HL-60 (cell line): ENCODE measurements at places on chromosomes 7 and 10.
A peak's percentile ranks its signal among the peaks of the same experiment; 100 is the strongest.

DNA sequence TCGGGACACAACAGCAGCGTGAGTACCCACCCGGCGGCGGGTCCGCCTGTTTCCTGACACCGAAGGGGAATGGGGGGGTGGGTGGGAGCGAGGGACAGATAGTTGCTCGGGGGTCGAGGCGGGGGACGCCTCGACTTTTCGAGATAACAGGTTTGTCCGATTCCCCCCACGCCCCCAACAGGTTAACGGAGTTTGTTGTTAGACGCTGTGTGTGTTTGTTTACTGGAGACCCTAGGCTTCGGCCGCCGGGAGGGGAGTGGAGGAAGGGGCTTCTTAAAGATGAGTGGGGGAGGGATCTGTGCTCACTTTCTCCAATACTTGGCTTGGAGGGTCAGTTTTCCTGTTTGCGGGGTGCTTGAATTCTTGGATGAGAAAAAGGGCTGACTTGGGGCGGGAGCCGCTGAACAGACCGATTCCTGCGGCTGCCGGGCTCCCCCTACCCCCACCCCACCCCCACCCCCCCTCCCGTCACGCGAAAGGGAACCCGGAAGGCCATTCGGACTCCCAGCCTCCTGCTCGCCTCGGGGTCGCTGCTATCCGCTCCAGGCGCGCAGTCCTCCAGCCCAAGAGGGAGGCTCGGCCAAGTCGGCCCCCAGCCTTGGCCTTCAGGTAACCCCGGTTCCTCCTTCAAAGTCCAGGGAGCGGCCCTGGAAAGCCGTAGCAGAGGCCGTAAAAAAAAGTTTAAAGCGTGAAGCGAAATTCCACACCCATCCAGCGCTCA, 1.0 kb downstream of the SORCS3 start:
- DNase-seq, result no peak

DNA sequence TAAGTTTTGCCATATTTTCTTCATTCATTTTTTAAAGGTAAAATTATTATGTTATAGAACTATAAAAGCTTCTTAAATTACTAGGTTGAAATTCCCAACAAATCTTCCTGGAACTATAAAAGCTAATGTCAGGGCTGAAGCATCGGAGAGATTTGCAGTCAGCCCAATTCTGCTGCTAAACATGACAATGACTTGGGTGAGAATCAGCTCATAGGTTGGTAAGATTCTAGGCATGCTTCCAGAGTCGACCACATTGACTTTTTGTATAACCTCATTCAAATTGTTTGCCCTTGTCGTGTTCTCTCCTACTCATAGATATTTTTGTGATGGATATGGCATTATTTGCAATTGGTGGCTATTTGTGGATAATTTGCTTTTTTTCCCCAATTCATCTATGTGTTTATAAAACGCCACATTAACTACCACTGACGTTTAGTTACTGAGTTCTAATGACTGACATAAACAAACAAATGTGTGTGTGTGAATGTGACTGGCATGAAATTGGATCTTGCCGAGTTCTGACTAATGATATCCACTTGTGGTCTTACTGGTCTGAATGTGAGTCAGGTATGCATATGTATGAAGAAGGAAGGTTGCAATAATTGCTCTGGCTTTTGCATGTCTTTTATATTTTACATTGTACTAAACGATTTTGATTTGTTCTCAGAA, 579.8 kb downstream of the PARD3 start:
- DNase-seq, result no peak

DNA sequence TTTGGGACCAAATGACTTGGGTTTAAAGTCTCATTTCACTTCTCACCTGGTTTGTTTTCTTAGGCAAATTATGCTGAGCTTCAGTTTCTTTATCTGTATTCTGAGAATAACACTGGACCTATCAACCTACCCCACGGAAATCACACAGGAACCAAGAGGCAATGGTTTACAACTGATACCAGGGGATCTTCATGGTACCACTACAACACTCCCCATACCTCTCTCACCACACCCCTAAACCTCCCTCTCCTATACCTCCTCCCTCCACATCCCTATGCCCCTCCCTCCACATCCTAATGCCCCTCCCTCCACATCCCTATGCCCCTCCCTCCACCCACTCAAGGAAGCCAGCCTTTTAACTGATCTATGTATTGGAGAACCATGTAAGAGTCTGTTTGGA, 9.9 kb downstream of the FAM204A start:
- no peak for DNase-seq

- no peak for DNase-seq
Measured at GRCh38 chr10:60564475-60564874, 174.8 kb upstream of the ANK3 start.

DNA sequence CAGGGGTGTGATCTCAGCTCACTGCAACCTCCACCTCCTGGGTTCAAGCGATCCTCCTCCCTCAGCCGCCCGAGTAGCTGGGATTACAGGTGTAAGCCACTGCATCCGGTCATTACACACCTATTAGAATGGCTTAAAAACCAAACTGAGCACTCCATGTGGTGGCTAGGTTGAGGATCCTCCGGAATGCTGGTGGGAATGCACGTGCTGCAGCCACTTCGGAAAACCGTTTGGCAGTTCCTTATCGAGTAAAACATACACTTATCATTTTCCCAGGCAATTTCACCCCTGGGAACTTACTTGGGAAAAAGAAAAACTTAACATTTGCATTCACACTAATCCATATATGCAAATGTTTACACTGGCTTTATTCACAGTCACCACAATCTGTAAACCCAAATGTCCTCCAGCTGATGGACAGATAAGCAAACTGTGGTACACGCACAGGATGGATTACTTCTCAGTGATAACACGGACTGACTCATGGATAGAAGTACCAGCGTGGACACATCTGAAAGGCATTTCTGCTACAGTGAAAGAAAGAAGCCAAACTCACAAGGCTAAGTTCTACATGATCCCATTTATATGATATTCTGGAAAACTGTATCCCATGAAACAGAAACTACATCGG, 20.4 kb downstream of the RFC2 start:
- DNase-seq, result no peak

GRCh38 chr10:4144817-4145216, 359.8 kb upstream of the KLF6 start:
- no peak for DNase-seq

GRCh38 chr7:1193593-1194424, 33.8 kb upstream of the ZFAND2A start:
- DNase-seq, result peak; percentile 82

GRCh38 chr7:26910221-26910620, 45.8 kb upstream of the SKAP2 start:
- DNase-seq, result peak; percentile 47

DNA sequence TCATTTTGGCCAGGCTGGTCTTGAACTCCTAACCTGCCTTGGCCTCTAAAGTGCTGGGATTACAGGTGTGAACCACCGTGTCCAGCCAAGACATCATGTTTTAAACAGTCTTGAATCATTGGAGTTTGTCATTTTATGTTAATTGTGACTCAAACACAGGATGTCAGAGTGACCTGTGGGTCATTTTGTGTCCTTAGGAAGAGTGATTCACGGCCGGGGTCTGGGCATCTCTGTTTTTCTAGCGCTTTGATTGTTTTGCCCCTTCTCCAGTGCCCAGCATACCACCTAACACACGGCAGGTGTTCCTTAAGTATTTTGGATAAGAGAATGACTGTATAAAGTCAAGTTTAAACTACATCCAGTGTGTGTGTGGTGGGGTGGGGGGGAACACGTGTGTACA, 183.7 kb upstream of the KLF6 start:
- no peak for DNase-seq

GRCh38 chr10:30853066-30853465, 178.6 kb downstream of the ZNF438 start:
- DNase-seq, result peak; percentile 16

GRCh38 chr7:94368371-94368791, 26.3 kb upstream of the COL1A2 start:
- no peak for DNase-seq

- DNase-seq, result no peak
Measured at GRCh38 chr7:50366311-50366710, 61.8 kb downstream of the IKZF1 start.

- DNase-seq, result peak; percentile 85
Measured at GRCh38 chr10:44968500-44969400, 9.1 kb downstream of the RASSF4 start.

- DNase-seq, result no peak
Measured at GRCh38 chr10:14584661-14585060, 190.0 kb downstream of the FAM107B start.

- no peak for DNase-seq
Measured at GRCh38 chr10:126097558-126098225, 201.3 kb downstream of the FANK1 start.

DNA sequence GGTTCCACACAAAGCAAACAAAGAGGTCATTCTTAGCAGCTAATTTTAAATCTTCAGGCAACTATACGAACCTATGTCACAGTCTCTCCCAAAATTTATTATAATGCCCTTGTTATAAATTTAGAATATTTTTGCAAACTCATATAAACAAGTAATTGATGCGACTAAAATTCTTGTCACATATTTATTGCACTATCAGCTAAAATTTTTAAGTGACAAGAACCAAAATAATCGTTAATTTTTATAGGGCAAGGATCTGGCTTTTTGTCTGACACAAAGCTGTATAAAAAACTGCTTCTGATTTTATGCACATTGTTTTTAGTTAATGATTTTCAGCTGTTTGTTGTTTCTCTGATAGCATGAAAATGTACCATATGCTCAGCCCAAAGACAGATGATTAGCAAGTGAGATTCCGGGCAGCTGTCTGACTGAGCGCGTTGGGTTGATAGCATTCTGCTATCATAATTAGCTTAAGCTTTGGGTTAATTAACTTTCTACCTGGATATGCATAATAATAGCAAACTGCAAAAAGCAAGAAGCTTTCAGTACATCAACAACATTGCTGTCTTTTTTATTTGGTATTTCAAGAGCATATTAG, 136.0 kb downstream of the MGMT start:
- DNase-seq, result no peak

- no peak for DNase-seq
Measured at GRCh38 chr7:135853499-135853898, 104.9 kb upstream of the FAM180A start.

DNA sequence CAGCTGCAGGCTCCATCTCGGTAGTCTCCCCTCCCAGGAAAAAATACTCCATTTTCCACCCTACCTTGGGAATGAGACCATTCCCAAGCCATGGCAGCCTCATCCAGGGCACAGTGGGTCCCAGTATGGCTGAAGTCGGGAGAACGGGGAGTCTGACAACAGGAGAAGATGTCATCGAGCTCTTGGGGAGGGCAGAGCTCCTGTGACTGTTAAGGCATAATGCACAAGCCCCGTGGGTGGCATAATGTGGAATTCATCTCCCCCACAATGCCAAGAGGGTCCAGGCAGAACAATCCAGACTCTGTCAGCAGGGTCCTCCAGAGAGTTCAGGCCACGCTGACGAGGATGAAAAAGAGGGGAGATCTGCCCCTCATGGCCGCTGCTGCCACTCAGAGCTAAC, 279.4 kb downstream of the PLXNA4 start:
- DNase-seq, result no peak

DNA sequence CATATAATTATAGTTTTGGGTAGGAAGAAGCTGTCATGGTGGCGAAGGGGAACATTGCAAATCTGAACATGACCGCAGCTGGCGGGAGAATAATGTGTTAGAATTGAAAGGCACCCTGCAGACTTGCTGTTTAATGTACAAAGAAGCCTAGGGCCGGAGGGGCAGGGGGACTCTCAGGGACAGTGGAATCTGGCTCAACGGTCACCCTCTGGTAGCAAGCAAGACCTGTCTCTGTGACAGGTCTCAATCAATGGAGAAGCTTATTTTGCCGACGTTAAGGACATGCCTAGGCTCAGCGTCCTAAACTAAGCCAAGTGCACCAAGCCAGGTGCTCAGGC, 177.3 kb downstream of the NSUN6 start:
- no peak for DNase-seq

- no peak for DNase-seq
Measured at GRCh38 chr10:30447125-30447799, 13.3 kb downstream of the MAP3K8 start.

GRCh38 chr7:134462337-134462925, 3.5 kb upstream of the AKR1B1 start:
- DNase-seq, result no peak

GRCh38 chr10:110448682-110449418, 48.9 kb upstream of the DUSP5 start:
- DNase-seq, result peak; percentile 52

- DNase-seq, result peak; percentile 11
Measured at GRCh38 chr7:36207451-36208291, 54.6 kb downstream of the EEPD1 start.

DNA sequence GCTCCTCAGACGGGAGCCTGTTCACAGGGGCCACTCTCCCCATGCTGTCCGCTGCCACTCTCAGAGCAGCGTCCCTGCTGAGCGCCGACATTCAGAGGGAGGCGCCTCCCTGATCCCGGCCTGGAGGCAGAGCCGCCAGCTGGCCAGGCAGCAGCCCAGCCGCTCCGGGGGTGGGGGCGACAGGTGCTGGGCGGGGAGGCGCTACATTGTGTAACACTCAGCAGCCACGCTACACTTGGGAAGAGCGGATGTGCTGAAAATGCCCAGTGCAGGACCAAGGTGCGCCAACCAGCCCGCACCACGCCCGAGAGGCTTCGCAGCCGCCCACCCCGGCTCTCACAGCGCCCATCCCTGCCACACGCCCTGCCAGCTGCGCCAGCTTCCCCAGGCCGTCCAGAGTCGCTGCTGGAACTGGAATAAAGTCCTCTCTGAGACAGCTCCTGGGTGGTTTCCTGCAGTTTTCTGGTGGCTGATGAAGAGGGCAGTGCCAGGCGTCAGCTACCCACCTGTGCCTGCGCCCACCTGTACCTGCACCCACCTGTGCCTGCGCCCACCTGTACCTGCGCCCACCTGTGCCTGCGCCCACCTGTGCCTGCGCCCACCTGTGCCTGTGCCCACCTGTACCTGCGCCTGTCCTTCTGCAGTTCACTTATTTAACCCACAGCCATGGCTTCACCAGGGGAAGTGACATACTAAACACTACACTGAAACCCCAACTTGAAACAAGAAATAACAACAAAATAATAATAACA, 25.7 kb downstream of the STK32C start:
- no peak for DNase-seq

DNA sequence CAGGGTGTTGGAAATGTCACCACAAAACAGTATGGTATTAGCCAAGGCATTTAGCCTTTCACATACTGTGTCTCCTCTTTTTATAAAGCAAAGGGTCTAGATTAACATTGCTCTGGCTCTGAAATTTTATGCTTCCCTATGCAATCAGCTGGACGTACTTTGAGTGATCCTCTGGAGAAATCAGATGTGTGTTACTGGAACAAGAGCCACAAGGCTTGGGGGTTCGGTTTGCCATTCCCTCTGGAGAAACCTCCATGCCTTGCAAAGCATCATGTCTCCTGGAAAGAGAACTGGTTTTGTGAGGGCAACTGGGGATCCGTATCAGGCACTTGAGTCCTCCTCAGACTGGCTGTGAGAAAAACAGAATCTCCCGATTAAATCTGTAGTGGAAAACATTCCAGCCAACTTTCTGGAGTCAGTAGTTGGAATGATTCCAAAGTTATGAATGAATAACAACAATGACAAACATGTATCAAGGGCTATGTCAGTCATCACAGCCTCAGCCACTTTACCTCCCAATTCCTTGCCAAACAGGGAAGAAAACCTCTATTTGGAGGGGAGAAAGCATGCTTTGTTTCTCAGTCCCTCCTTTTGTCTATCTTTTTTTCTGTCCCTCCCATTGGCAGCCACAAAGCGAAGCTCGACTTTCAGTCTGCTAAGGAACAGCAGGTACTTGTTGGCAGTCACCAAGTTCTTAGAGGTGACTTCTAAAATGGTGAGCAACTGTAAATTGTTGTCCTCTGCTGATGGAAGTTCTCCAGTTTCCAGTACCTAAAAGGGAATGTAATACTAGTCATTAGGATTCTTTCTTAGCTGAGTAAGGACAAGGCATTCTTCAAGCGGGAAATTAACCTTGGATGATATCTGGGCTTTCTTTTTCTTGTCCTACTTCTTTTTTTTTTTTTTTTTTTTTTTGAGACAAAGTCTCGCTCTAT, 864.8 kb upstream of the AUTS2 start:
- DNase-seq, result no peak
